IMR-90 (cell line): ENCODE measurements at places on chromosomes 6 and 20.

DNA sequence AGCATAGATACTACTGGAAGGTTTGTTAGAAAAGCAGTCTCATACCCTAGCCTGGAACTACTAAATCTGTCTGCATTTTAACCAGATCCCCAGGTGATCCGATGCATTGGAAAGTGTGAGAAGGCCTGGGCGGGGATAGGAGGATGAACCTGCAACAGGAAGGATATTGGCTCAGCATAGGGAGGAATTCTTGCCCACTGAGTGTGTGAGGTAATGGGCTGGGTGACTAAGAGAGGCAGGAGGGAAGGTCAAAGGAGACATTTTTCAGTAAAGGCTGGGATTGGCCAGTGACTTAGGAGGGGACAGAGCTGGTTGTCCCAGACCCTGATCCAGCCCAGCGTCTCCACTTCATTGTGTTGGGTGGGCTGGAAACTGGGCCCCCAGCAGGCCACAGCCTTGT lies 191.0 kb upstream of the LRFN2 start:
- peak; percentile 32 for DNase-seq

DNA sequence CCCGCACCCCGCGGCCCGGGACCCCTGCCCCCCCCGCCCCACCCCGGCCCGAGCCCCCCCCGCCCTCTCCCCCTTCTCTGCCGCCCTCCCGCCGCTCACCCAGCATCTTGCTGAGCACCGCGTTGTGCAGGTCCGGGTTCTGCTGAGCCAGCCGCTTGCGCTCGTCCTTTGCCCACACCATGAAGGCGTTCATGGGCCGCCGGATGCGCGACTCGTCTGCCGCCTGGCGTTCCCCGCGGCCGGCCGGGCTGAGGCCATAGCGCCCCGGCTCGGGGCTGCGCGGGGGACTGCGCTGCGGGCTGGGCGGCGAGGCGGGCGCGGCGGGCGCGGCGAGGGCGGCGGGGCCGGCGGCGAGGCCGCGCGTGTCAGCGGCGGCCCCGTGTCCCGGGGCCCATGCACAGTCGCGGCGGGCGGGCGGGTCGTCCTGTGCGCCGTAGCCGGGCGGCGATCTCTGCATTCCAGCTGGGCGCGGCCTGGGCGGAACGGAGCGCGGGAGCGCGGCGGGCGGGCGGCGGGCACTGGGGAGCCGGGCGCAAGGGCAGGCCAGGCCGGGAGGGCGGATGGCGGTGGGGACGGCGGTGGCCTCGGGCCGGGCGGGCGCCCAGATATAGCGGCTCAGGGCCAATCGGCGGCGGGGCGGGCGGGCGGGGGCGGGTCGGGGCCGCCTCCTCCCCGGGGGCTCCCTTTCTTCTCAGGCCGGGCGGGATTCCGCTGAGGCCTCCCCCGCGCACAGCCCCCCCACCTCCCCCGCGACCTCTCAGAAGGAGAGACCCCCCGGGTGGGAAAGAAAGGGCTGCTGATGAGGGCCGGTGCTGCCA lies at the start of gene SOX18:
Gene SOX18 (minus strand): TSS at position 580 of the 818 bp plus-strand sequence. CDS start 123 bp downstream, at position 457.
- peak; percentile 21 for DNase-seq

GRCh38 chr6:113362301-113363047 lies 494.7 kb upstream of the MARCKS start:
- peak; percentile 20 for DNase-seq

DNA sequence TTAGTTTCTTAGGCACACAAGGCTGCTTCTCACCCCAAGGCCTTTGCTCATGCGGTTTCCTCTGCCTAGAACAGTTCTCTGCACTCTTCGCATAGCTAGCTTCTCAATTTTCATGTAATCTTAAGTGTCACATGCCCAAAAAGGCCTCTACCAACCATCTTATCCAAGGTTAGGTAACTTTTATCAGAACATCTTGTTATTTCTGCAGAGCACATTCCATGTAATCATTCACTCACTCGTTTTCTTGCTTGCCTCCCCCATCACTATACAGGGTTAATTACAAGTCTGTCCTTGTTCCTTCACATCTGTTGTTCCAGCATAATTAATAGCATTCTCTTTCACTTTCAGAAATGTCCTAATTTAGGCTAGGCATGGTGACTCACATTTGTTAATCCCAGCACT lies 53.8 kb downstream of the NCOA6 start:
- DNase-seq = no peak
